Aortic smooth muscle cell (primary cell): ENCODE measurements at places on chromosomes 5 and 9. TPM values are rescaled to one million over a fixed set of nuclear protein-coding genes. Genes with fewer than 3 reads are reported as not detected.

KCNIP1 gene
- not detected in 2 replicates for total RNA-seq

PCDHB7 gene
- 0.79 and 1.1 TPM in 2 replicates for total RNA-seq

CD74 gene
- total RNA-seq: 1.5 and 1.6 TPM in 2 replicates

PCDHA11 gene
- total RNA-seq: 0.06 and 0.13 TPM in 2 replicates

FPGS gene
- total RNA-seq: 73.4 and 76.9 TPM in 2 replicates

IFNA13 gene
- total RNA-seq: not detected in 2 replicates

PCDHGA3 gene
- total RNA-seq: 2.0 and 2.9 TPM in 2 replicates

CDH9 gene
- total RNA-seq: not detected in 2 replicates

PCDHA10 gene
- under 0.01 and 0.06 TPM in 2 replicates for total RNA-seq

PPP1R26 gene
- 10.5 and 11.5 TPM in 2 replicates for total RNA-seq

KCTD16 gene
- 1.7 and 2.7 TPM in 2 replicates for total RNA-seq

PRSS3 gene
- 40.8 and 55.5 TPM in 2 replicates for total RNA-seq

OR1Q1 gene
- 0.26 TPM in 1 of 2 replicates, not detected in the other for total RNA-seq

GABBR2 gene
- 0.12 and 0.13 TPM in 2 replicates for total RNA-seq

AHRR gene
- 24.2 and 28.8 TPM in 2 replicates for total RNA-seq

SLF1 gene
- total RNA-seq: 5.5 and 10.6 TPM in 2 replicates

KIAA0825 gene
- total RNA-seq: 4.1 and 4.7 TPM in 2 replicates

NUTM2F gene
- total RNA-seq: not detected in 2 replicates

SLC46A2 gene
- total RNA-seq: not detected in 2 replicates

COX7C gene
- total RNA-seq: 201 and 236 TPM in 2 replicates

CDKN2B gene
- 4.4 and 12.6 TPM in 2 replicates for total RNA-seq

APBA1 gene
- total RNA-seq: 11.8 and 15.2 TPM in 2 replicates

CCL27 gene
- not detected in 2 replicates for total RNA-seq

SLC1A3 gene
- total RNA-seq: 0.13 and 0.19 TPM in 2 replicates

GFI1B gene
- 0.19 TPM in 1 of 2 replicates, not detected in the other for total RNA-seq

ISL1 gene
- 0.13 and 0.25 TPM in 2 replicates for total RNA-seq

SLC1A1 gene
- 38.7 and 78.2 TPM in 2 replicates for total RNA-seq

NUDT12 gene
- total RNA-seq: 14.1 and 15.6 TPM in 2 replicates

IL3 gene
- not detected in 2 replicates for total RNA-seq

CORO2A gene
- total RNA-seq: under 0.01 and 0.06 TPM in 2 replicates

CKMT2 gene
- 2.8 and 4.0 TPM in 2 replicates for total RNA-seq

GRXCR2 gene
- not detected in 2 replicates for total RNA-seq

TXNDC8 gene
- not detected in 2 replicates for total RNA-seq

LRRC70 gene
- 0.93 and 1.3 TPM in 2 replicates for total RNA-seq

GDF9 gene
- 0.12 and 0.13 TPM in 2 replicates for total RNA-seq

SLC6A18 gene
- not detected in 2 replicates for total RNA-seq
